ENCODE measurements at places on chromosomes 16 and 17.

GRCh38 chr17:81317961-81318605 is 23.0 kb upstream of the SLC38A10 start:
- no peak for DNase-seq

DNA sequence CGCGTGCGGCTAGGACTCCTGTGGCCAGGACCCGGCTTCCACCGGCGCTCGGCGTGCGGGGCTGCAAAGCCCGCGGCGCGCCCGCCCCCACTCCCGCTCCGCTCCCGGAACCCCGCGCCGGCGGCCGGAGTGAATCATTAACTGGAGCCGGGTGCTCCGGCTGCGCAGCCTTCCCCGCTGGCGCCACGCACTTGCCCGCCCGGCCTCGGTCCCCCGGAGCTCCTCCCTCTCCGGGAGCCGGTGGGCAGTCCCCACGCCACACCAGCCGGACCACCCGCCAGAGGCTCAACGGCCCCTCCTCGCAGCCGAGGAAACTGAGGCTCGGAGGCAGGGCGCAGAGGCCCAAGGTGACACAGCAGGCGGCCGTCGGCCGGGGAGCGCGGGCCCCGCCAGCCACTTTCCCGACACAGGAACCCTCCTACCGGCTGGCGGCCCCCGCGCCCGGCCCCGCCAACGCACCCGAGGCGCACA is 580 bp downstream of the BCAR1 start:
- DNase-seq = no peak

GRCh38 chr16:65634291-65634690 is 512.4 kb upstream of the CDH11 start:
- no peak for DNase-seq

GRCh38 chr17:18968345-18968744 is 16.4 kb downstream of the SLC5A10 start:
- DNase-seq = no peak

- DNase-seq = no peak
Measured at GRCh38 chr17:79530361-79531105, 80.3 kb downstream of the RBFOX3 start.

GRCh38 chr17:73956595-73957465 is 246.6 kb upstream of the RPL38 start:
- DNase-seq = no peak

- DNase-seq = no peak
Measured at GRCh38 chr16:28180655-28181460, 30.9 kb downstream of the XPO6 start.

DNA sequence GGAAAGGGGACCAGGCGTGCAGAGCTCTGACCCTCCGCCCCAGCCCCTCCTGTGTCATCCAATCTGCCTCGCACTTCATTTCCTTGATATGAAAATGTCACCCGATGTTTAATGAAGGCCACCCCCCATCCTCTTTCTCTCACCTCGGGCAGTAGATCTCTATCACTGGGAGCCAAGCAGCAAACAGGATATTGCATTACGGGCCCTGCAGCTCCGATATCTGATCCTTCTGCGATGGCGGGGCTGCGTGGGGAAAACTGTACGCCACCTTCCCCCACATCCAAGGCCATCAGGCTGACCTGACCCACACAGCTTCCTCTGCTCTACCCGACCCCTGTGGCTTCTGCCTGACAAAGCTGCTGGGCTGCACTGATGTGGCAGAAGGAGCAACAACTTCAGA is 74.9 kb downstream of the DYNLRB2 start:
- DNase-seq = no peak

- DNase-seq = no peak
Measured at GRCh38 chr16:68235108-68235886, 630 bp downstream of the ESRP2 start.

GRCh38 chr17:7122381-7122780 is 7.8 kb upstream of the ASGR2 start:
- DNase-seq = no peak

DNA sequence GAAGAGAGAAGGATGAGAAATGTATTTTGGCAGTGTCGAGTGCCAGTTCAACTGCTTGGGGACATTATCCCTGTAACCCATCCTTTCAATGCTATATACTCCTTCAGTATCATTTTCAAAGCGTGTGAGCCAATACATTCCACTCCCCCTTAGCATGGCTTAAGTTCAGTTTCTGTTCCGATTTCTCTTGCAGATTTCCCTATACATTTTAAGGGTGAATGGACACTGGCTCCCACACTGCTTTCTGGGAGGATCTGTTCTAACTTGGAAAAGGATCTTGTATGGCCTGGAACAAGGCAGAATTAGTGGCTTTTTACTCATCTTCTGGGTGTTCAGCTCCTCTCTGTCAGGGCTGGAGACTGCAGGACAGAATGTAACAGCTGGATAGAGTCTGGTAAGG is 333.8 kb downstream of the HAPSTR1 start:
- DNase-seq = no peak

DNA sequence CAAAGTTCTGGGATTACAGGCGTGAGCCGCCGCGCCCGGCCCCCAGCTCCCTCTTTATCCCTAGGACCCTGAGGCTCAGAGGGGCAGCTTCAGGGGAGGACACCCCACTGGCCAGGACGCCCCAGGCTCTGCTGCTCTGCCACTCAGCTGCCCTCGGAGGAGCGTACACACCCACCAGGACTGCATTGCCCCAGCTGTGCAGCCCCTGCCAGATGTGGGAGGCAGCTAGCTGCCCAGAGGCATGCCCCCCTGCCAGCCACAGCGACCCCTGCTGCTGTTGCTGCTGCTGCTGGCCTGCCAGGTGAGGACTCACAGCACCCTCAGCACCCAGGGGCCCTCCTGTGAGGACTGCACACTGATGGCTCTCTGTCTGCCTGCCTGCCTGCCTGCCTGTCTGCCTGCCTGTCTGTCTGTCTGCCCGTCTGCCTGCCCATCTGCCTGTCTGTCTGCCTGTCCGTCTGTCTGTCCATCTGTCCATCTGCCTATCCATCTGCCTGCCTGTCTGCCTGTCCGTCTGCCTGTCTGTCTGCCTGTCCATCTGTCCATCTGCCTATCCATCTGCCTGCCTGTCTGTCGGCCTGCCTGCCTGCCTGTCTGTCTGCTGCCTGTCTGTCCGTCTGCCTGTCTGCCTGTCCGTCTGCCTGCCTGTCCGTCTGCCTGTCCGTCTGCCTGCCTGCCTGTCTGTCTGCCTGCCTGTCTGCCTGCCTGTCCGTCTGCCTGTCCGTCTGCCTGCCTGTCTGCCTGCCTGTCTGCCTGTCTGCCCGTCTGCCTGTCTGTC is 5.0 kb downstream of the GCGR start:
- no peak for DNase-seq

Data from stimulated activated CD4-positive, alpha-beta T cell treated with anti-CD3 and anti-CD28 coated beads, Interleukin-1b, Interleukin-23, amount 100 ng/mL, for 1 hour (primary cell).